ENCODE measurements at places on chromosomes 1 and 21. TPM values are rescaled to one million over a fixed set of nuclear protein-coding genes. Genes with fewer than 3 reads are reported as not detected.
A peak's percentile ranks its signal among the peaks of the same experiment; 100 is the strongest.

MORC3 gene
- total RNA-seq, result 29.4 TPM

SPRR2A gene
- not detected for total RNA-seq

RHBG gene
- total RNA-seq, result not detected

CASQ1 gene
- total RNA-seq, result not detected

SON gene
- total RNA-seq, result 1,432 TPM

DNA sequence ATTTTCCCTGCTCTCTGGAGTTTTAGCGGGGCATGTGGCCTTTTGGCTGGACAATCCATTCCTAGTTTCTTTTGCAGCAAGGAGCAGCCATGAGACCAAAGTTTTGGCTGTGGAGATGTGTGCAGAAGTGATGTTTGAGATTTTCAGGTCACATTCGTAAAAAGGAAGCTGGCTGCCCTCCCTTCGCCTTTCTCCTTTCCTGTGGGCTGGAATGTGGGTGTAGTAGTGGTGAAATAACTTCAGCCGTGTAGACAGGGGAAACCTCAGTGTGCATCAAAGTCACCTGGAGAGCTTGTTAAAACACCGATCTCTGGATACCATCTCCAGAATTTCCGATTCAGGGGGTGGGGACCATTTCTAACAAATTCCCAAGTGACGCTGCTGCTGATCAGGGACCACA is 5.3 kb upstream of the GPR88 start:
- no peaks in the 10 kb centered on the region for H3K36me3 ChIP-seq
- H3K4me3 ChIP-seq, result no peak overlapping the region
- H3K27me3 ChIP-seq, result no peaks in the 10 kb centered on the region
- H3K27ac ChIP-seq, result no peak overlapping the region

- no peak overlapping the region for H3K27ac ChIP-seq
- H3K4me3 ChIP-seq, result no peak overlapping the region
- H3K36me3 ChIP-seq, result no peaks in the 10 kb centered on the region
- no peaks in the 10 kb centered on the region for H3K4me1 ChIP-seq
- DNase-seq, result peak; percentile 33
Observed at GRCh38 chr1:175679981-175680652, 63.3 kb downstream of the TNR start.

DNA sequence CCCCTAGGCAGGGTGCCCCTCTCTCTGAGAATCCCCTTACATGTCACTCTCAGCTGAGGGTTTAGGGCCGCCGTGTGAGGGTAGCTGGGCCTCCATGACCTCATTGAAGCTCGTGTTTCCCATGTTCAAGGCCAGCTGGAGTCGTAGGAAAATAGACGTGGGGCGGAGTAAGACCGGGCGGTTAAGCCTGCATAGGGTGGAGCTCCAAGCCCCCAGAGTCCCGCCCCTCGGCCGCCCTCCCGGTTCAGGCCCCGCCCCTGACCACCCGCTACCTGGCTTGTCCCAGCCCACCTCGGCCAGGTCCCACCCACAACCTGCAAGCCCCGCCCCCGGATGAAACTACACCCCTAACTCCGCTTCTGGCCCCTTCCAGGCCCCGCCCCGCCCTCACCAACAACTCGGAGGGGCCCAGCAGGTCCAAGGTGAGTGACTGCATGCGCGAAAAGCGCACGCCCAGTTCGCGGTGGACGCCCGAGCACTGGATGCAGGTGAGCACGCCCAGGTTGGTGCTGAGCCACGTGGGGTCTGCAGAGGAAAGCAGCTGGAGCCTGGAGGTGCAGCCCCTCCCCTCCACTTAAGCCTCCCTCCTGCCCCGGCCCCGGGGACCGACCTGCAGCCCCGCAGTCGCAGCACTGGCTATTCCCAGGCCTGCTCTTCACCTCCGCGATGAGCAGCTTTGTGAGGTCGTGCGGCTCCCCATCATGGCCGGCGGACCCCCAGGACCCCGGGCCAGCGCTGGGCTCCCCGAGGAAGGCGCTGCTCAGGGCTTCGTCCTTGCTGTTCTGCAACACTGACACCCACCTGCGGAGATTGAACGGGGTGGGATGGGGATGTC is 12.2 kb upstream of the TCEA3 start:
- H3K4me1 ChIP-seq, result peaks cover 17% of the 10 kb centered on the region
- H3K4me3 ChIP-seq, result peak overlapping the region; percentile 12
- no peaks in the 10 kb centered on the region for H3K36me3 ChIP-seq
- H3K27ac ChIP-seq, result peak overlapping the region; percentile 53

DNA sequence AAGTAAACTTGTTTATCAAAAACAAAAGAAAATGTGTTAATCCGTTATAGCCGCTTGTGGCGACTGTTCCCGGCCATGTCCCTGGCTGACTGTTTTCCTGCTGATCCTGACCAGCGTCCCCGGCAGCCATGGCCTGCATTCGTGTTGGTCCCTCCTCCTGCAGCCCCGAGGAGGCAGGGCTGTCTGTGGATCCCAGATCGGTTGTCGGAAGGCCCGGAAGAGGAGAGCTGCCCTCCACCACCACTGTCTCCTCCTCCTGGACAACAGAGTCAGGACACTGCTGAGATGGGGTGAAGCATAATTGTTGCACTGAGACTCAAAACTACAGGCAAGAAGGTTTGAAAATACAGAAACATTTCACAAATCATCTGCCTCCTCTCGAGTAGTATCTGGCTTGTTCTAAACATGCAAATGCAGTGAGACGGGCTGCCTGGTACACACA is 3.6 kb upstream of the MXRA8 start:
- no peak for DNase-seq
- no peak overlapping the region for H3K4me3 ChIP-seq
- H3K27ac ChIP-seq, result peak overlapping the region; percentile 38
- H3K4me1 ChIP-seq, result peaks cover 32% of the 10 kb centered on the region
- no peaks in the 10 kb centered on the region for H3K36me3 ChIP-seq

DNA sequence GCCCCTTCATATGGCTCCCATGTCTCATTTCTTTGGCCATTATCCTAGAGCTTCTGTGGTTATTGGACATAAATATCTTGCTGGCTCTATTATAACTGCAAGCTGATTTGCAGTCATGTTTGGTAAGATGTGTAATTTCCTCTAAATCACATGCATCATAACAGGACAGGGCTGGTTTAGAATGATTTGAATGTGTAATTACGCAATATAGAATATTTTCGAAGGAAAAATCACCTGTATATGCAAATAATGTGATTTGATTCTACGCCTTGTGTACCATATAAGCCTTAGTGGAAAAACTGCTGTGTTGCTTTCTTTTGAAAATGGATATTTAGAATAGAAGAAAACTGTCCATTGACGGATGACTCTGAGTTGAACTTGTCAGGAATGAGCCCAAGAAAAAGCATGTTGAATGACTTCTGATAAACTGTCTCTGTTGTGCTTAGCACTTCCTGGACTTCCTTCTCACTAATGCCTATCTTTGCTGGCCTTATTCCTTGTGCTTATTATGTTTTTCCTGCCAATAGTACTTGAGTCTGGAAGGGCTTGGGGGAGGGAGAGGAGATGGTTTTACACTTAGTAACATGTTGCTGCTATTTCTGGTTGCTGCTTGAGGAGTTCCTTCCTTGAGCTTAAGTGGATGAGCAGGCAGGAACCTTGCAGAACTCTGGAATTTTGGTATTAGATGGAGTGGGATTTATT is 6.5 kb downstream of the CACHD1 start:
- no peaks in the 10 kb centered on the region for H3K4me1 ChIP-seq
- DNase-seq, result no peak
- H3K27me3 ChIP-seq, result no peaks in the 10 kb centered on the region
- H3K36me3 ChIP-seq, result no peaks in the 10 kb centered on the region

GRCh38 chr1:42163114-42163513 is 1.4 kb downstream of the GUCA2A start:
- no peak for DNase-seq
- H3K4me3 ChIP-seq, result no peak overlapping the region
- H3K27me3 ChIP-seq, result no peaks in the 10 kb centered on the region

GRCh38 chr1:50110656-50111055 is 1.9 kb downstream of the ELAVL4 start:
- no peaks in the 10 kb centered on the region for H3K36me3 ChIP-seq
- H3K27ac ChIP-seq, result no peak overlapping the region
- no peak for DNase-seq
- no peaks in the 10 kb centered on the region for H3K4me1 ChIP-seq
- no peaks in the 10 kb centered on the region for H3K27me3 ChIP-seq

DNA sequence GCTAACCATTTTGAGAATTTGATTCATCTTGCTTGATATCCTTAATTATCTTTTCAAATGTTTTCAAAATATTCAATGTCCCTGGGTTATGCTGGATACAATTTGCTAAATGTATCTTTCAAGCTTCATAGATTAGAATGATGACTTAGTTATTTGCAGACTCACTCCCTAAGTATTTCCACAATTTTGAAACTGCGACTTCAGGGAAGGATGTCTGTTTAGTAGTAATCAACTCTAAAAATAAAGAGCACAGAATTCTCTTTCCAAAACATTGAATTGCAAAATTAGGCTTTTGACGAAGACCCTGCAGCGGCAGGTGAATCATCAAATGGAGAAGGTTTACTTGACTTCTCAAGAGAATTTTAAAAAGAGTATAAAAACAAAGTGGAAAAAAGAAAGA is 14.2 kb downstream of the RGS1 start:
- no peak overlapping the region for H3K4me3 ChIP-seq
- H3K36me3 ChIP-seq, result no peaks in the 10 kb centered on the region
- no peak for DNase-seq
- H3K4me1 ChIP-seq, result no peaks in the 10 kb centered on the region
- no peak overlapping the region for H3K27ac ChIP-seq

GRCh38 chr1:110872366-110872744 is 593 bp upstream of the CD53 start:
- H3K27ac ChIP-seq, result peak overlapping the region; percentile 75
- no peak overlapping the region for H3K4me3 ChIP-seq
- DNase-seq, result peak; percentile 41
- no peaks in the 10 kb centered on the region for H3K36me3 ChIP-seq
- no peaks in the 10 kb centered on the region for H3K4me1 ChIP-seq

- no peak overlapping the region for H3K27ac ChIP-seq
- no peak for DNase-seq
- no peaks in the 10 kb centered on the region for H3K4me1 ChIP-seq
Observed at GRCh38 chr21:14900611-14901010, 164.2 kb downstream of the NRIP1 start.

DNA sequence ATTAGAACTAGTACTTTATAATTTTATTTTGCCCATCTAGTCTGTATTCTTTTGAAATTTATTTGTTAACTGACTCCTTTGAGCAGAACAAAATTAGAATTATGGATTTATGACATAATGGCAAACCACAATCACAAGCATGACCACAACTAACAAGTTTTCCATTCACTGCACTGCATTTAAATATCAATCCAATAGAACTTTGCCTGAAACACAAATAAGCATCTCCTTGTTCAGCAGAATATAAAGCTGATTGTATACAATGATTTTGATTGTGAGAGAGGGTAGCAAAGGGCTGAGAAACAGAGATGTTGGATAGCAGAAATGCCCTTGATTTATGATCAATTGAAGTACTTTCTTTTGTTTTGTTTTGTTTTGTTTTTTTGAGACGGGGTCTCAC is 495.5 kb upstream of the RGS18 start:
- H3K4me1 ChIP-seq, result no peaks in the 10 kb centered on the region
- no peak overlapping the region for H3K27ac ChIP-seq
- H3K27me3 ChIP-seq, result no peaks in the 10 kb centered on the region
- H3K36me3 ChIP-seq, result no peaks in the 10 kb centered on the region
- no peak for DNase-seq

- DNase-seq, result no peak
- no peaks in the 10 kb centered on the region for H3K36me3 ChIP-seq
- H3K27me3 ChIP-seq, result no peaks in the 10 kb centered on the region
- H3K4me3 ChIP-seq, result no peak overlapping the region
Observed at GRCh38 chr1:192852001-192852947, 43.4 kb downstream of the RGS2 start.

- no peak for DNase-seq
- H3K27me3 ChIP-seq, result no peaks in the 10 kb centered on the region
- no peaks in the 10 kb centered on the region for H3K36me3 ChIP-seq
- H3K4me1 ChIP-seq, result no peaks in the 10 kb centered on the region
- H3K4me3 ChIP-seq, result no peak overlapping the region
Observed at GRCh38 chr1:189550498-189550897, 927.2 kb downstream of the BRINP3 start.

Data from Peyer's patch (tissue), 4 donors.